ENCODE measurements at places on chromosomes 3 and 15.

- no peak for DNase-seq
Observed at GRCh38 chr15:101145362-101145761, 106.5 kb downstream of the CHSY1 start.

GRCh38 chr3:73379465-73379864 is 245.3 kb downstream of the PDZRN3 start:
- DNase-seq: no peak

DNA sequence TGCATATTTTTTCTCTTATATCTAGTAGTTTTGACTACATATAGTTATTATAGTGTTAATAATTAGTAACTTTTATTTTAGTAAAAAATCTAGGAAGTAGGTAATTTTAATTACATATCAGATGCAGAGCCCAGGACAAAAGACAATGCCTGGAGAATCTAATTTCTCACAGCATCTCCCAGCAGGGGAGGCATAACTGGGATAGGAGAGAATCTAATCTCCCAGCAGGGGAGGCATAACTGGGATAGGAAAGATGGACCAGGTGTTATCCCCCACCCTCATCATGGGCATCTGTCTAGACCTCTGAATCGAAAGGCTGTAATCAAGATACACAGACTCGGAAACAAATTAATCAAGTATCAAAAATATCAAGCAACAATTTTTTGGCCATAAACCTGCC is 58.2 kb downstream of the OSTN start:
- DNase-seq: no peak

- DNase-seq: no peak
Observed at GRCh38 chr15:77028451-77029165, 33.7 kb downstream of the PSTPIP1 start.

DNA sequence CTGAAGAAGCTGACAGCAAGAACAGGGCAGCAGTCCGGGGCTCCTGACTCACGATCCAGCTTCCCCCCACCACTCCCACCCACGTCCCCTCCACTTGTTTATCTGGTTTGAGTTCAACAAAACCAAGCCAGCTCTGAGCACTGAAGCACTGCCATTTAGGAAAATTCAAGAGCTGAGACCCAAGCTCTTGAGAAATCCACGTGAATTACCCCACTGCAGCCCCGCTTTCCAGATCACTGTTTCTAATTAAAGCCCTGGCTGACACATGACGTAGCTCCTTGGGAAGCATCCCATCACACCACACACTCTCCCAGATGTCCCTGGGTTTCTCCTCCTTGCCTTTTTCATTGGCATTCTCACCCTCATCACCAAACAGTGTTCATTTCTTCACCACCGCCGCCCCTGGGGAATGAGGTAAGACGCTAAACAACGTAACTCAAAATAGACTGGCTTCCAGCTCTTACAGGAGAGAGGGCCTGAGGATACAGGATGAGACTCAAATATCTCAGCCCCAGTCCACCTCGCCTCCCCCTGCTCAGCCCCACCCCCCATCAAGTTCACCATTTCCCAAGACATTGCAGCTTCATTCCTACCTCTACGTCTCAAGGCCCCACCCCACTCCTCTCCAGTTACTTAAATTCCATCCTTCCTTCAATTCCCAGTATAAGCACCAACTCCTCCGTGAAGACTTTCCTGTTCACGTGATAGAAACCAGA is 95.4 kb downstream of the SRGAP3 start:
- DNase-seq: no peak

All from stimulated activated naive B cell treated with anti-CD40 and anti-IgM and Interleukin-4, amounts not matched to agents 10 μg/mL and 1 μg/mL and 100 μg/mL, for 72 hours (primary cell).